ENCODE measurements at places on chromosomes 4 and X.

- no peak for DNase-seq
These were observed 240.5 kb upstream of the TEX13A start for GRCh38 chrX:105461016-105461415.

DNA sequence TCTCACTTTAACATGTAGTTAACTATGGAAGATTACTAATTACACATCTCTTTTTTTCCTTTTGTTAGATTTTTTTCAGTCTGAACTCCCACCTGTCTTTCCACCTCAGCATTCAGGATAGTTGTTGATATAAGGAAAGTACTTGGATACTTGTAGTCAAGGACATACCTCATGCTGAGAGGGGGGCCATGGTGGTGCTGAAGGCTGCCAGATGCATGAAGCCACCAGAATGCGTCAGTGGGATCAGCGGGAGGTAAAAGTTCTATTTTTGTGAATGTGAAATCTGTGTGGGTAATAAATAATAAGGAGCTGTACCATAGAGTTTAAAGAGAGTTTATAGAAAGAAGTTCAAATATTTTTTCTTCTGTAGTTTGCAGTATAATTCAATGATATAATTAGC is 13.1 kb upstream of the NDST4 start:
- DNase-seq, result no peak

- no peak for DNase-seq
These were observed 42.8 kb upstream of the KLF3 start for GRCh38 chr4:38621028-38621684.

DNA sequence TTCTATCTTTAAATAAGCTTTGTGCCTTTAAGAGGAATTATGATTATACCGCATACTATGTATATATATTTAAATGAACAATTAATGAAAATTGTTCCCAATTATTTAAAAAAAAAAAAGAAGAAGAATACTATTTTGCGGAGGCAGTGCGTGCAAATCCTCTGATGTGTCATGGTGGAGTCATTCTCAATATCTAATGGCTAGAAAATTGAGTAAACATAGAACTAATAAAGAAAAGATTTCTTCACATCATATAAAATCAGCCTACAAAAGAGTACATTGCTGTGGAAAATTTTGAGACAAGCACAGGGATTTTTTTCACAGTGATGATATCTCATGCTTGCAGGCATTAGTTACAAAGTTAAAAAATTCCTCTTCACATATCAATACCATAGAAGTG is 2.6 kb upstream of the EREG start:
- DNase-seq, result no peak
